NCI-H1417 (cell line): ENCODE measurements at places on chromosomes 11 and 22.

GRCh38 chr22:36641902-36642640 is 61.5 kb downstream of the CACNG2 start:
- no peak for DNase-seq

DNA sequence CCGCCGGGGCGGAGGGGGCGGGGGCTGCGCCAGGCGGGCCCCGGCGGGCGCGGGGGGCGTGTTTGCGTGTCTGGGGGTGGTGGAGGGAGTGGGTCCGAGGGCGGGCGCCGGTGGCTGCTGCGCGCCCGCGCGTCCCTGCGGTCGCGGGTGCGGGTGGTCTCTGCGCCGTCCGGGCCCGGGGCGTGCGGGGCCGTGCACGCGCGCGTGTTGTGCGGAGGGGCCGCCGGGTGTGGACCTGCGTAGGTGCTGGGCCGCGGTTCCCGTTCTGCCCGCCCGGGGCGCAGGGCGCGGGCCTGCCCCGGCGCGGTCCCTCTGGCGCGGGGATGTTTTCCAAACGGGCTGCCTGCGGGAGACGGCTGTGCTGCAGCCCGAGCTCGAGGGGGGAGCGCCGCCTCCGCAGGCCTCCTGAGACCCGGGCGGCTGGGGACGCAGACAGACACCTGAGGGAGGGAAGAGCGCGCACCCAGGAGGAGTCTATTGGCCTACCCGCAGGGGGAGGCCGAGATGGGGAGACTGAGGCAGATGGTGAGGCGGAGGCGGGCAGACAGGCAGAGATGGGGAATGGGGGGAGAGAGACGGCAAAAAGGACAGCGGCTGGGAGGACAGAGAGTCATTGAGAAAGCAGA is 442 bp downstream of the PELI3 start:
- peak; percentile 76 for DNase-seq

DNA sequence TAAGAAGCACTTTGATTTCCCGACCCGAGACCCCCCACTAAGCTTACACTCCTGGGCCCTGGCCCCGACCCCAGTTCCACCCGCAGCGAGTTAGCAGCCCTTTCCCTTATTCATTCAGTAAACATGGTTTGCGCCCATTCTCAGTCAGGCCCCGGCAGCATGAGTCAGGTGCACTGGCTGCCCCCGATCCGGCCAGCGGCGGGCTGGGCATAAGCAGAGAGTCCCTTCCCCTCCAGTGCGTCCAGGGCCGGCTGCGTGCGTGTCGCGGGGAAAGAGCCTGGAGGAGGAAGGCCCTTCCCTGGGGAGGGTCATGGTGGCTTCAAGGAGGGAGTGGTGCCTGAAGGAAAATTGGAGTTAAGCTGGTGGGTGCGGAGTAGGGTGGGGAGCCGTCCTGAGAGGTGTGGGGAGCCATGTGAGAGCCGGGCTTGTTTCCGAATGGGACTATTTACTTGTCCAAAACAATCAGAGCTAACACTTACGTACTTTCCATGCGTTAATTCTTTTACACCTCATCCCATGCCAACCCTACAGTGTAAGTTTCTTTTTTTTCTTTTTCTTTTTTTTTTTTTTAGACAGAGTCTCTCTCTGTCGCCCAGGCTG is 657 bp downstream of the IGHMBP2 start:
- DNase-seq, result no peak

DNA sequence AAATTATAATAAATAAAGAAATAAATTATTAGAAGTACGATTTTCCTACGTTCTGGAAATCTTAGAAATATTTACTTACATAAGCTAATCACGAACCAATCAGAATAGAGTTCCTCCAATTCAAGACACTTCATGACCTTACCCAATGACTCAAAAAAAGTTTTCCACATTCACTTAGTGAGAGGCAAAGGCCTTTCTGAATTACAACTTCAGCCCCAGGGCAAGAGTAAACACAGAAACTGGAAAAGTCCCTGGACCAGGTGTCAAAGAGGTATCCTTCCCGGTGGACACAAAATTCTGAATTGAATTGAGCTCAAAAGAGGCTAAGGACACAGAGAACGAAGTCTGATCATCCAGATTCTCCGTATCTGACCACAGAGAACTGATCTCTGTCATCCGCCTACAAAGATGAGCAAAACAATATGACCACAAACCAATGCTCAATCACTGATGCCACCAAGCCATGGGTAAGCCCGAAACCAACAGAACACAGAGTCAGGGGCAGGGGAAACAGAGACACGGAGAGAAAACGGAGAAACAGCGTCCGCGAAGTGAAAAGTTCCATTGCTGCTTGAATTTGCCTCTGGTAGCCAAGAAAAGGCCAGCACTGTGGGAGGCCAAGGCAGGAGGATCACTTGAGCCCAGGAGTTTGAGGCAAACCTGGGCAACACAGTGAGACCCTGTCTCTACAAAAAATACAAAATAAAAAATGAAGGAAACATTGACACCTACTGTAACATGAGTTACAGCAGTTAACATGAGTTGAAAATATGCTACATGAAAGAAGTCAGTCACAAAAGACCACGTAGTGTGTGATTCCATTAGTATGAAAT is 6.8 kb downstream of the BID start:
- DNase-seq, result no peak

DNA sequence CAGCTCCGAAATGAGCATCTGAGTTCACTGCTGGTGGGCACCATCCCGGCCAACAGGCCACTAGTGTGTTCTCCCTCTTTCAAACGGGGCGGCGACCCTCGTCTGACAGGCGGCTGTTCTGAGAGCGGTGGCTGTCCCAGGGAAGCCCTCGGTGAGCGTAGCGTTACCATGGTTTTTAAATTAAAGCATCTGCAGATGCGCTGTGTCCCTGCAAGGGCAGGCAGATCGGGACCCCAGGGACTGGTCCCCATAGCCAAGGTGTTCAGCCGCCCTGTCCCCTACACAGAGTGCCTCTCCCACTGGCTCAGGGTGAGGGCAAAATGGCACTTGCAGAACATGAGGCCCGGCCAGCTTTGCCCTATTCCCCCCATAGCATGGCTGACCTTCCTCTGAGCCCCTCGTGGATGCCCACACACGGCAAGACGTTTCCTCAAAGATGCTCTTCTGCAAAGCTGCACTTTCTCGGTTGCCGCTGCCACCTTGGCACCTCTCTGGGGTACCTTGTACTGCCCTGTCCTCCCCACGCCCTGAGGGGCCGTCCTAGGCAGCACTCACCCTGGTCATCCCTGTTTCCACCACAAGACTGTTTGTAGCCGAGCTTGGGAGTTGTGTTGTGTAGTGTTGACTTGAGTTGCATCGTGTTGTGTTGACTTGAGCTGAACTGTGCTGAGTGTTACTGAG is 51.9 kb upstream of the KCNQ1OT1 start:
- no peak for DNase-seq

DNA sequence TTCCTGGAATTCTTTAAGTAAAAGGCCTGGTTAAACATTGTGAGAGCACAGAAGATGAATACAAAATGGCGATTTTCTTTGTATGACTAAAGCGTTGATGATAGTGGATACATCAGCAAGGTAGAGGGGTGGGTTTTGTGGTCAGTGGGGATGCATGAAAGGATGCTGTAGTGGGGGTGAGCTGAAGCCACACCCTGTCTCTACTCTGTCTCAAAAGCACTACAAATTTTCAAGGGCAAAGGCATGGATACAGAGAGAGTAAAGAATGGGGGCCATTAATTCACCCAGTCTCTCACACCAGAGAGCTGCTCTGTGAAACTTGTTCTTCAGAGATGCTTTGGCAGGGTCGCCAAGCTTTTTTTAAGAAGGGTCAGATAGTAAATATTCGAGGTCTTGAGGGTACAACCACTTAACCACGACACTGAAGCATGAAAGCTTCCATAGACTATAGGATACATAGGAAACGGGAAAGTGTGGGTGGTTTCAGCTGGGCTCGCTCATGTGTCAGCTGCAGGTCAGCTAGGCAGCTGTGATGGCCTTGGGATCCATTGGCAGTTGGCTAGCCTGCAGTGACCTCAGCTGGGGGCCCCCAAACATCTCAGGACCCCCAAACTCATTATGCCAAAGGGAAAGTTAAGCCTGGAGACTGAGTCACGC is 8.3 kb downstream of the TMEM138 start:
- DNase-seq, result no peak

DNA sequence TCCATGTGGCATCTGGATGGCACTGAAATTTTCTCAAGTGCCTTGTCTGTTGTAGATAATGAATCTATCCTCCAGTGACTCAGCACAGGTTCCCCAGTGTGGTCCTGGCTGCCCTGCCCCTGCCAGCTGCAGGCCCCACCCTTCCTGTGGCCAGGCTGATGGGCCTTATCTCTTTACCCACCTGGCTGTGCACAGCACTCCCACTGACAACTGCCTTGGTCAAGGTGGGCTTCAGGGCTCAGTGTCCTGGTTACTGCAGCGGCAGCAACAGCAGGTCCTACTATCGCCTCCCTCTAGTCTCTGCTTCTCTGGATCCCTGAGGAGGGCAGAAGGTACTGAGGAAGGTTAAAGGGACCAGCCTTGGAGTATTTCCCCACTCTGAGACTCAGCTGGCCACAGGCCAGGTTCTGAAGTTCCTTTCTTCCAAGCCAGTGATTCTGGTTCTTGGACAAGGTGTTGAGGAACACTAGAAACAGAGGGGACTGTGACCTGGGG is 3.1 kb downstream of the HMBS start:
- no peak for DNase-seq

GRCh38 chr11:16917941-16918340 is 96.3 kb downstream of the PLEKHA7 start:
- no peak for DNase-seq

DNA sequence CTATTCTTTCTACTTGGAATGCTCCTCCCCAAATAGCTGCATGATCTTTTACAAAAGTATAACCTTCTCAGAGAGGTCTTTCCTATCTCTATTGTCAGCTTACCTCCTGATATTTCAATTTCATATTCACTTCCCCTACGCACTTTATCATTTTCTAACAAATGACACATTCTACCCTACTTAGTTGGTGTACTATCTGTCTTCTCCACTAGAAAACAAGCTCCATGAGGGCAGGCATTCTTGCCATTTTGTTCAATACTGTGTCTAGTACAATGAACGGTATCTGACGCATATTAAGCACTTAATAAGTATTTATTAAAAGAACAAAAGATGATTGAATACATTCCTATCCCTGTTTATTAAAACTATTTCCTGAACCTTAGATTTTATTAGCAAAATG is 96.5 kb upstream of the APOA1 start:
- no peak for DNase-seq

DNA sequence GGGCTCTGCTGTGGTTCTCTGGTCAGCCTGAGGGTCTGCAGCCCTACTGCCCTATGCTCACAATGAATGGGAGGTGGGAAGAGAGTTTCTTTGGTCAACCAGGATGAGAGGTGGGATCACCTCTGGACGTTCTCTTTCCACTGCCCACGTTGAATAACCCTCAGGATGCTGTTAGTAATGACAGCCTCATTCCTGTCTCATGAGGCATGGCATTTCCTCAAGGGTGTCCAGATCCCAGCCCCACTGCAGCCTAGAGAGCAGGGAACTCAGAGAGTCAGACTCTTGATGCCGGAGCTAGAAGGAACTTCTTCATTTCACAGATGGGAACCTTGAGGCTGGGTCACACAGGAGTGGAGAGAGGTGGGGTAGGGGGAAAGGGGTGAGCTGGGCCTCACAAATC is 196.0 kb downstream of the CEP164 start:
- no peak for DNase-seq

- no peak for DNase-seq
Observed at GRCh38 chr11:24344222-24344621, 152.6 kb upstream of the LUZP2 start.

GRCh38 chr11:10792385-10793068 is 16.2 kb downstream of the EIF4G2 start:
- peak; percentile 83 for DNase-seq
